Panc1 (cell line): ENCODE measurements at places on chromosomes 3 and 15. TPM values are rescaled to one million over a fixed set of nuclear protein-coding genes. Genes with fewer than 3 reads are reported as not detected.

BNC1 gene
- not detected for total RNA-seq

DNA sequence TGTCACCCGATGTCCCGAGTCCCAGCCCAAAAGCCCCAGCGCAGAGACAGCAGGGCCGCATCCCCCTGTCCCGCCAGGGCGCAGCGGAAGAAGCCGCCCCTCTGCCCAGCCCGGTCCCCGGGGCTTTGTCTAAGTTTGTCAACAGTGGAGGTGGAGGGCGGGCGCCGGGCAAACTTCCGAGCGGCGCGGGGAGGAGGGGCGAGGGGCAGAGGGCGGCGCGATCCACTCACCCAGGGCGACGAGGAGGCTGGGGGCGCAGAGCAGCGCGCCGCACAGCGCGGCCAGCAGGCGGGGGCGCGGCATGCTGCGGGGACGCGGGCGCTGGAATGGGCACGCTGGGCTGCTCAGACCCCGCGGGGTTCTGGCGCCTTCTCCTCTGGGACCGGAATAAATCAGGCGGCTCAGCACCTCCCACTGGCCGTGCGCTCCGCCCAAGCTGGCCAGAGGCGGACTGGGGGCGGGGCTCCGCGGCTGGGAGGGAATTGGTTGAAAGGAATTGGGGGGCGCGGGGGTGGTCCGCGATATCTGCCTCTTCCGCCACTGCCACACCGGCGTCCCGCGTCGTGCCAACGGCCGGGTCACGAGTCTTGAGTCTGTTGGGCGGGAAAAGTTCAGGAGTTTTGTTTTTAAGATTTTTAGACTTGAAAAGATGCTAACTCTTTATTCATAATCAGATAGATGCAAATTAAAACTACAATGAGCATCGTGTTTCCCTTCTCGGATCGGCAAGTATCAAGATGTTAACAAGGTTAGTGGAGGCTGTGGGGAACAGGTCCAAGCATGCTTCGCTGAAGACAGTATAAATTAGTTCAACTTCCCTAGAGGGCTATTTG is at the start of gene MFGE8:
Gene MFGE8, minus strand, starts transcription at position 363 of the 833 bp plus-strand sequence. Its CDS starts 60 bp downstream, at position 303.
- DNase-seq: no peak

DNA sequence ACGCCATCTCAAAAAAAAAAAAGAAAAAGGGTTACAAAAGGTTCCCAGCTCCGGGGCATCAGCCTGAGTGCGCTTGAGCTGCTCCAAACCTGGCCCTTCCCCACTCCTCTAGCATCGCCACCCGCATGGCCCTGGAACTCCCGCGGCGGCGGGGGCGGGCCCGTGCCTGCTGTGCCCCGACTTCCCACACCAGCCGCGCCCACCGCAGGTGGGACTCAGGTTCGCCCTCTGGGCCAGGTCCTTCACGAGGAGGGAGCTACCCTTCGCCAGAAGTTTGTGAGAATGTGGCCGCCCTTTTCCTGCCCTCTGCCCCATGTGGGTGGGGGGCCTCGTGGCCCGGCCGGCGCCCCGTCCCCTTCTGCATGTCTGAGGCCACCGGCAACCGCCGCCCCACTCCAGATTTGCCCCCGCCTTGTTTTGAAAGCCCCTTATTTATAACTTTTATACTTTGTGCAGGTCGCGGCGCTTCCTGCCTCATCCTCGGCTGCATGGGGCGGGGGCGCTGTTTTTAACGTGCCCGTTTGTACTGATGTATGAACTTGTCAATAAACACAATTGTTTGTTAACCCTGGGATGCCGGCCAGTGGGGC is 507 bp upstream of the JMJD7 start:
- no peak for DNase-seq

COL6A6 gene
- total RNA-seq: not detected

GRCh38 chr3:111803123-111803593 is 55.9 kb upstream of the PHLDB2 start:
- DNase-seq: no peak

- DNase-seq: no peak
Measured at GRCh38 chr3:101203411-101203810, 117.0 kb downstream of the IMPG2 start.

DNA sequence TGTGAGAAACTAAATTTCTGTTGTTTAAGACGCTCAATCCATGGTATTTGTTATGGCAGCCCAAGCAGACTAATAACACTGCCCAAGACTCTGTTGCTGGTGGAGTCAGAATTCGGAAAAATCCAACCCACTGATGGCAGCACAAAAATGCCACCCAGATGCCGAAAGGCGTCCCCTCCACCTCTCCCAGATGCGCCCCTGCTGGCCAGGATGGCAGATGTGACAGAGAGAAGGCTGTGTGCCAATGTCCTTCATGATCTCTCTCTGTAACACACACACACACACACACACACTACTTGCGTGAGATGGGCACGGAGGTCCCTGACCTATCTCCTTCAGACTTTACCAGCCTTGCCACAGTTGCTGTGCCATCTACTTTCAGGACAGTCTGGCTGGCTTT is 10.9 kb upstream of the LYSMD4 start:
- no peak for DNase-seq

DNA sequence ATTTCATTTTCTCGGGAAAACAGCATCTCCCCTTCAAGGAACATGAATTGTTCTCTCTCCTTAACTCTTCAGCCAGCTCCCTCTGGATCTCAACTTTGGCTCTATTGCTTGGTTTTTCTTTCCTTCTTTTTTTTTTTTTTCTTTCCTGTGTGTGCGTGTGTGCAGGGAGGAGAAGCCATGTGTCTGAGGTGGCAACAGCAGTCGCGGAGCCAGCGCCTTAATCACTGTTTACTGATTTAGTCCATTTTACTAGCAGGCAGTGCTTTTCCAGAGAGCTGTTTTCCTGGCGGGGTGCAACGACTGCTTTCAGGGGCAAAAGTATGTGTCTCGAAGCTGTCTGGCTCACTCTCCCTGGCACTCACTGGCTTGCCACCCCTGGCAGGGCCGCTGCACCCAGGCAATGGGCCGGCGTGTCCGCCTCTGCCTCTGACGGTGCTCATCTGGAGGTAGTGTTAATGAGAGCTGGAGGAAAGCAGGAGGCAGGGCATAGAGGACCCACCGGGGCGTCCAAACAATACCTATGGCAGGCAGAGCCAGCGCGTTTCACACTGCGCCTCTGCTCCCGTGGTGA is 835.4 kb upstream of the NR2F2 start:
- no peak for DNase-seq

DNA sequence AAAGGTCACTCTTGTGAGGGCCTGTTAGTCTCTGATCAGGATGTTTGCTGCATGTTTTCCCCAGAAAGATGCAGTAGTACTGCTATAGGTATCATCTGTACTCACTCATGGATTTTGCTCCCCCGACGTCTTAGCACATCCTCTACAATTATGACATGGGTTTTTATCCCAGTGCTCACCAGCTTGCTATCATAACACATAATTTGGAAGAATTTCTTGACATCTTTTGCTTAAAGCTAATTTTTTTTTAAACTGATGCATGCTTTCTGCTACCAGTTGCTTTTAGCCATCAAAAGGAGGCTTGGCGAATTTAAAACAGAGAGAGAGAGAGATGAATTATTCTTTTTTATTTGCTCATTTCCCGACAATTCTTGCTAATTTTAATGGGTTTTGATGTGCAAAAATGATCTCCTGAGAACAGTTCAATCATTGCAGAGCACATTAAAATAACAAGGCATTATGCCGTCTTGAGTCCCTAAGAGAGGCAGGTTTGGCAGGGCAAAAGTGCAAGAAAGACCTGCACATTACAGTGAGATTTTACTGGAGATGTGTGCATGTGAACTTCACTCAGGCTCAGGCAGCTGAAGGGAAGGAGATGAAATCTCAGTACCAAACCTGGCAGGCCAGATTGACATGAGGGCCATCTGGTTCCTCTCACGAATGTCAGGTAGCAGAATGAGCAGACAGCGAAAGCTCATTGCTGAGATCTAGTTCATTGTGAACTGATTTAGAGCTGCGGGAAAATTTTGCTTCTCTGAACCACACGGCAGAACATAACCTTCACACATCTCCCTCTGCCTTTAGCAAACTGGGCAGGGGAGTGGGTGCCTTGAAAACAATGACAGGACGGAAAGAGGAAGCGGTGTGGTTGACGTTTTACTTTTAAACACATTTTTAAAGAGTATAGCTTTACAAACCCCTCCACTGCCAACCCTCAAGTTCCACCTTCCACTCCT is 25.9 kb upstream of the GOLGA8B start:
- DNase-seq: no peak

LYZL4 gene
- total RNA-seq: not detected

DNA sequence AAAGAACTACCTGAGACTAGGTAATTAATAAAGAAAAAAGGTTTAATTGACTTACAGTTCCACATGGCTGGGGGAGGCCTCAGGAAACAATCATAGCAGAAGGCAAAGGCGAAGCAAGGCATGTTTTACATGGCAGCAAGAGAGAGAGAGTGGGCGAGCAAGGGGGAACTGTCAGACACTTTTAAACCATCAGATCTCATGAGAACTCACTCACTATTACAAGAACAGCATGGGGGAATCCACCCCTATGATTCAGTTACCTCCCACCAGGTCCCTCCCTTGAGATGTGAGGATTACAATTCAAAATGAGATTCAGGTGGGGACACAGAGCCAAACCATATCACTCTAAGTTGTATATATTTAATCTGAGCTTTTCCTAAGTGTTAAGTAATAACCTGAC is 79.0 kb upstream of the MLF1 start:
- no peak for DNase-seq

DNA sequence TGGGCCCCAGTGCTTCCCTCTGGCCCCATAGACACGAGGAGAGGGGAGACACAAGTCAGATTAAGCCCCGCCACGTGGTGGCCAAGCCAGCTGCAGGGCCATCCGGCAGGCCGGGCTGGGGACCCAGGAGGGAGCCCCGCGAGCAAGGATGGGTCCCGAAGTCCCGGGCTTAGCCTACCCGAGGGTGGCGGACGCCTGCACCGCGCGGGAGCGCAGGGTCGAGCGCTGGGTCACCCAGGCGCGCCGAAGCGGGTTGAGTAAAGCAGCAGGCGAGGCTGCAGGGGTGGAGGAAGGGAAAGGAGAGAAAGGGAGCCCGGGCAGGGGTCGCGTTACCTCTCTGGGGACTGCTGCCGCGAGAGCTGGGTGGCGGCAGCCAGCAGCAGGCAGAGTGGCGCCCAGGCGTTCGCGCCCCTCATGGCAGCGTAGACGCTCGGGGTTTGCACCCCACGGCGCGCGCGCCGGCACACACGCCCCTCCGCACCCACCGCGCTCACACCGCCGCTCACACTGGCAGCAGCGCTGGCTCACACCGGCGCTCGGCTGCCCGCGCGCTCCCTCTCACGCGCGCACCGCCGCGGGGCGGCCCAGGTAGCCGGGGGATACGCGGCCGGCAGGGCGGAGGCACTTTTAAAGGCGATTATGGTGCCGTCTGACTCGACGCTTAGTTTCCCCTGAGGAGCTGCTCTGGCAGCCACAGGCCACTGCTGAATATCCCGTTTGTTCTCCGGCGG is at the start of gene PCOLCE2:
Gene PCOLCE2, minus strand, starts transcription at position 603 of the 731 bp plus-strand sequence. Its CDS starts 187 bp downstream, at position 416.
- DNase-seq: no peak

- no peak for DNase-seq
Measured at GRCh38 chr15:40452296-40453090, 11.7 kb downstream of the BAHD1 start.

GRCh38 chr15:67358812-67359211 is 104.2 kb downstream of the IQCH start:
- DNase-seq: no peak

DNA sequence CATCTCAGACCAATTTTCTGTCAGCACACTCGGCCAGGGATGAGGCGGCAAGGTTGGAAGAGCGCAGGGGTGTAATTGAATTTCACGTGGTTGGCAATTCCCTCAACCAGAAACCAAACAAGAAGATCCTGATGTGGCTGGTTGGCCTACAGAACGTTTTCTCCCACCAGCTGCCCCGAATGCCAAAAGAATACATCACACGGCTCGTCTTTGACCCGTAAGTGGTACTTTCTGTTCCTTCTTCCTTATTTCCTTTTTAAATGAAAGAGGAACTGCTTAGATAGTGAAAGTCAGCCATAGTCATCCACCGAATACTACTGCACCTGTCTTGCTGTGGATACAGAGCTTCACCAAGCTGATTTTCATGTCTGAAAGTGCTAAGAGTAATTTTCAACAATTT is 60.1 kb downstream of the SGO1 start:
- DNase-seq: no peak

GRCh38 chr15:73844356-73844755 is 29.0 kb upstream of the TBC1D21 start:
- no peak for DNase-seq

P2RY12 gene
- total RNA-seq: not detected

DNA sequence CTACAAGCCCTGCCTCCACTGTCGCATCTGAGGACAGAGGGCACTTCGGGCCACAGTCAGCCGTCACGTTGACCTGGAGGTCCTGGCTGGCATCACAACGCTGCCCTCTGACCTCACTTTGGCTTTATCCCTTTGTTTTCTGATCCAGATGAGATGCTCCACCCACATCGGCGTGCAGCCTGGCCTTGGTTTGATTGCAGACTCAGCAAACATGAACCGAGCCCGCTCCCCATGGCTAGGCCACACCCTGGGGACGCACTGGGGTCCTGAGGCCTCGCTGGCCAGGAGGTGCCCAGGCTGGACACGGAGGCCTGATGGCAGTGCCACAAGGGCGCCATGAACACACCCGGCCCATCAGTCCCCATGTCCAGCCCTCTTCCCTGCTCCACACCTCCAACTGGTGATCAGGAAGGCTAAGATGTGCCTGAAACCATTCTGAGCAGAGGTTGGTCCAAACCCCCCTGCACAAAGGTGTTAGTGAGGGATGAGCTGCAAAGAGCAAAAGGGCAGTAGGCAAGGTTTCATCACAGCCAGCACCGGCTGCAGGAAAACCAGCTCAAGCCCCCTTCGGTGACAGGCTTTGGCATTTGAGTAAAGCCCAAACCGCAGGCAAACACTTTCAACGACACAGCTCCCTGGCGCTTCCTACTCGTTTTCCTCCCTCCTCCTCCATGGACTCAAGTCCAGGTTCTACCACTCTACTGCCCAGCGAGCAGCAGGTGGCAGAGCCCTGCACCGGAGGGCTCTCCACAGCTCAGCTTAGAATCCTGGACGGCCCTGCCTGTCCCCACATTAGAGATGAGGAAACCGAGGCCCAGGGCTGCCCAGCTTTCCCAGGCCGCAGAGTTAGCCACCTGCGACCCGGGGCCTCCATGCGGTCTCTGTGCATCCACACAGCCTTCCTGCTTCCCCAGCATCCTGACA is 165.8 kb downstream of the NUP210 start:
- no peak for DNase-seq

GRCh38 chr3:102599819-102600576 is 165.2 kb downstream of the ZPLD1 start:
- DNase-seq: no peak

- DNase-seq: no peak
Measured at GRCh38 chr3:123064914-123065313, 1.9 kb upstream of the PDIA5 start.

DNA sequence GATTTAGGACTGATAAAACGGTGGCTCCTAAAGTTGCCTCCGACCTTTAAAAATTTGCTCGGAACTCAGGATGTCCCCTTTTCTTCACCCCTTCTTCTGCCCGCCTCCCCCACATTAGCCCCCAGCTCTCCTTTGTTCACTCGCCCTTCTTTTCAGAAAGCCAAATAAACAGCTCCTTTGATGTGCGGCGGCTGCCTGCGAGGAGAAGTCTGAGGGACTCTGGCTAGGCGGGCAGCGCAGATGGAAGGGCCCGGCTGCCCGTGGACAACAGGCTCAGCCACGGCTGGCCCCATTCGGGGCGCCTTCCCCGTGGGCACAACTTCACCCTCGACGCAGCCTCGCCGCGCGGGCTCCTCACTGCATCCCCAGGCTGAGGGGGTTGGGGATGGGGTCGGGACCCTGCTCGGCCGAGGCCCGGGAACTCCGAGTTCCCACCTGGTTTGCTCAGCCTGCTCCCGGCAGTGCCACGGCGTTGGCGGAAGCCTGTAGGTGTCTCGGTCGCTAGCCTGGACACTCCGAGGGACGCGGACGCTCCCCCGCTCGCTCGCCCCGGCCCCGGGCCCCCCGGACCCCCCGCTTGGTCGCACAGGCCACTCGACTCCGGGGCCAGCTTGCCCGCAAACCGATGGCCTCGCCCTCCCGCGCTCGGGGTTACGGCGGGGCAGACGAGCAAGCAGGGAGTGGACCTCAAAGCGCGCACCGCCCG is 897 bp upstream of the TLE3 start:
- no peak for DNase-seq
